ENCODE measurements at places on chromosomes 3 and 15. TPM values are rescaled to one million over a fixed set of nuclear protein-coding genes. Genes with fewer than 3 reads are reported as not detected.

Gene CFAP91
- 0.26 TPM for total RNA-seq

Gene CTSH
- 40.5 TPM for total RNA-seq

Gene CFAP92
- total RNA-seq, result not detected

Gene AMOTL2
- not detected for total RNA-seq

GRCh38 chr3:141235661-141236171 is 4.1 kb downstream of the PXYLP1 start:
- DNase-seq, result peak; percentile 57
- peaks cover 31% of the 10 kb centered on the region for H3K36me3 ChIP-seq
- peaks cover 2% of the 10 kb centered on the region for H3K27me3 ChIP-seq
- peaks cover 73% of the 10 kb centered on the region for H3K4me1 ChIP-seq

DNA sequence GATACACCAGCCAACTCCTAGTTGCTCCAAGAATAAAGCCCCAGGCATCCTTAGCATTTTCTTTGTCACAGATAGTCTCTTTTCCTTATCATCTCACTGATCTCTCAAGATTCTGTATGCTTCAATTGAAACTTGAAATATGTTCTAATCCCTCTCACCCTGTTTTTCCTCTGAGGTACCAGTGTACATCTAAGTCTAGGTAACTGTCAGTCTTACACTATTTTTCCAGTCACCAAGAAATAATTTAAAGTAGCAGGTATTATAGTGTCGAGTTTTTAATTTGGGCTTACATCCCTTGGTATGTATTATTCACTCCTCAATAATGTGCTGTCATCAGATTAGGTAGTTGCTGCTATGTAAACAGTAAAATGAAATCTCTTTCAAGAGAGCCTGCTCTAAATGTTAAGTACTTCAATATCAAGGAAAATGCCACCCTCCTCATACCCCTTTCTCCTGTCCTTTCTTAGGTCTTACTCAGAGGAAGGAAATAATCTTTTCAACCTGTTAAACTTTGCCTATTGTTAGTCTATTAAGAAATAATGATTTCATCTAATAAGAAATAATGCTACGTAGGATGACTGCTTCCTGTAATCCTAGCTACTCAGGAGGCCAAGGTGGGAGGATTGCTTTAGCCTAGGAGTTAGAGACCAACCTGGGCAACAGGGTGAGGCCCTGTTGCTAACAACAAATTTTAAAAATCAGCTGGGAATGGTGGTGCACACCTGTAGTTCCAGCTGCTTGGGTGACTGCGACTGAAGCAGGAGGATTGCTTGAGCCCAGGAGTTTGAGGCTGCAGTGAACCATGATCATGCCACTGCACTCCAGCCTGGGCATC is 39.8 kb downstream of the TSC22D2 start:
- no peak for DNase-seq
- H3K4me1 ChIP-seq, result peaks cover 17% of the 10 kb centered on the region
- no peak overlapping the region for H3K4me3 ChIP-seq
- H3K36me3 ChIP-seq, result peaks cover 11% of the 10 kb centered on the region

DNA sequence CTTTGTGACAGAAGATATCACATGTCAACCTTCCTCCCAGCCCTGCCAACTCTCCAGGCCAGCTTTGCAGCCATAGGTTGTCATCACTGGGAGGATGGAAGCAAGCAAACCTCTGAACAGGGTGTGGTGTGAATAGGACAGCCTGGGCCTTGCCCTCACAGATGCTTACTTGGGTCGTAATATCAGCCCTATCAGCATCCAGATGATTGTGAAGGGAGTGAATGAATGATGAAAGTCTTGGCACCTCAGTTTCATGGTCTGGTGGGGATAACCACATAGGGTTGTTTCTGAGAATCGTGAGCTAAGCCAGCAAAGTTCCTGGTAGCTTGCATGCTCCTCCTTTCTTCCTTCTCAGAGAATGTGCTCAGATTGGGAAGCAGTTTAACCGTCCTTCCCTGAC is 55.1 kb upstream of the POLR2M start:
- H3K4me1 ChIP-seq, result peaks cover 9% of the 10 kb centered on the region
- H3K4me3 ChIP-seq, result no peak overlapping the region
- H3K27me3 ChIP-seq, result peaks cover 4% of the 10 kb centered on the region
- H3K36me3 ChIP-seq, result no peaks in the 10 kb centered on the region
- DNase-seq, result no peak
- H3K27ac ChIP-seq, result no peak overlapping the region

- no peak overlapping the region for H3K27ac ChIP-seq
- DNase-seq, result no peak
- H3K36me3 ChIP-seq, result peaks cover 6% of the 10 kb centered on the region
- no peaks in the 10 kb centered on the region for H3K27me3 ChIP-seq
These were observed 129.9 kb upstream of the TGFBR2 start for GRCh38 chr3:30476368-30477084.

All from activated CD4-positive, alpha-beta T cell treated with anti-CD3 and anti-CD28 coated beads, Interleukin-2, amount 10 ng/mL, durations not matched to agents 24 days and 14 days (primary cell).